ENCODE measurements at places on chromosomes 4 and X.

- no peak for DNase-seq
Measured at GRCh38 chr4:68951078-68951805, at the start of gene UGT2A3. UGT2A3 (minus strand) TSS chr4:68951804; CDS start chr4:68951760, 44 bp downstream.

- no peak for DNase-seq
Measured at GRCh38 chr4:56055027-56055977, 106.6 kb downstream of the CEP135 start.

DNA sequence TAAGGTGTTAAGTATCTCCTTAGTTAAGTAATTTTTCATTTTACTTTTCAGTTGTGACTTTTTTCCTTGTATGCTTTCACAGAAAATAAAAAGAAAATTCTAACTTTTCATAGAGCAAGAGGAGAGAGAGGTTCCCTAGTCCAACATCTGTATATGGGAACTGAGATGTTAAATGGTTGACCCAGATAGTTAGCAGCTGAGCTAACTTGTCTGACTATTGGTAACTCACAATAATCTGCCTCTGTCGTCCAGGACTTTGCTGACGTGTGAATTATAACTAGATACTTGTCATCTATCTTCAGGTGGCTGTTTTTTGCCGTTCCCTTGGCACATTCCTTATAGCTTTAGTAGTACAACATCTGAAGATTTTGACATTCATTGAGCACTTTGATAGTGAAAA lies 29.9 kb downstream of the TBC1D19 start:
- no peak for DNase-seq

- no peak for DNase-seq
Measured at GRCh38 chr4:74830928-74831327, 36.6 kb upstream of the BTC start.

GRCh38 chrX:114774691-114775090 lies 190.8 kb downstream of the HTR2C start:
- peak; percentile 9 for DNase-seq

DNA sequence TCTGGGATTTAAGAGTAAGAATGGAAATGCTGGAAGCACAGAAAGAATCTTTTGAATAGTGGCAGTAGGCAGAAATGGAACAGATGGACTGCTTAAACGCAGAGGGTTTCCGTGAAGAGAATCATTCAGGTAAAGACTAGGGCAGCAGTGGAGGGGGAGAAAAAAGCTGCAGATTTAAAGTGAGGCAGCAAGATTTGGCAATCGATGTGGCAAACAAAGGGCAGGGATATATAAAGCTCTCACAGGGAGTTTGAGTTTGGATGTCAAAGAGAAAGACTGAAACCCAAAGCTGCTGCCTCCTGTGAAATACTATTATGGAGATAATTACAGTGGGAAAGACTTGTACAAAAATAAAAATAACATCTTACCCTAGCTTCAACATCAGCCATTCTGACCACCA lies 384.0 kb downstream of the CENPC start:
- DNase-seq, result no peak

GRCh38 chr4:53497487-53498244 lies 93.6 kb downstream of the LNX1 start:
- peak; percentile 90 for DNase-seq

DNA sequence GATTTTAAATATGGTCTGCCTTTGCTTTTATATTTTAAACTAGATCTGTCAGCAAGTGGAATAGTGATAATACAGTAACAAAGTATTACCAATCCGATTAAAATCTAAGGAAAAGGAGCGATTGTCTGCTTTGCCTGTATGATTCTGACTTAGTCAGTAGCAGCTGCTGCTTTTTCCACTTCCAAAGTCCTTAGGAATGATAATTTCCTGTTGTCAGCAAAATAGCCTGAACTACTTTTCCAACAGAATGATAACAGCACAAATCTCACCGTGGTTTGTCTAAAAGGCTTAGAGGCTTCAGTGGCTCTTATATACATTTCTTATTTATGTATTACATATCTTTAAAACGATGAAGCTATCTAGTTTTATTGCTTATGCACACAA lies 290.0 kb downstream of the ANK2 start:
- no peak for DNase-seq

- peak; percentile 26 for DNase-seq
Measured at GRCh38 chr4:139633661-139634060, 32.0 kb upstream of the MGST2 start.

DNA sequence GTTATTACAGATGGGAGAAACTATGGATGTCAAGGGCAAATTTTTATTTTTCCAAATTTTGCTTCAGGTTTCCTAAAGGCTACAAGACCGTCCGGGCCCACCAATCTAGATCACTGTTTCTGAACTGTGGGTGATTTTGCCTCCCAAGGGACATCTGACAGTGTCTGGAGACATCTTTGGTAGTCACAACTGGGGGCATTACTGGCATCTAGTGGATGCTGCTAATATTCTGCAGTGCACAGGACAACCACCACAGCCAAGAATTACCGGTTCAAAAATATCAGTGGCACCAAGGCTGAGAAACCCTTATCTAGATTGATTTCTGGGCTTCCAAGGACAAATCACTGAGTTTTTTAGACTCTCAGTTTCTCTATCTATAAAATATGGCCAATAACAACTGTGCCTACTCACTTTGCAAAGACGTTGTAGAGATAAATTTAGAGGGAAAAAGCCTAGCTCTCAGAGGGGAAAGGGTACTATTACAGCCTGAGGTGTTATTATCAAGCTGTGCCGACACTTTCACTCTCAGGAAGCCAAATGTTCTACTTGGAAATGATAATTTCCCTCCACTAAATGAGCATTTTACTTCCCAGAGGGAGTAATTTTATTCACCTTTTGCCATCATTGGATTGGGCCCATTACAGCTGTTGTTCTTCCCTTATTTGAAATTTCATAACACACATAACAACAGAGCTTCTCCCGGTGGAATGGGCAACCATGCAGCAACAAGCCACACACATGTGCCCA lies 442.1 kb downstream of the CENPC start:
- no peak for DNase-seq

- no peak for DNase-seq
Measured at GRCh38 chr4:155703486-155704247, 37.0 kb downstream of the GUCY1A1 start.

DNA sequence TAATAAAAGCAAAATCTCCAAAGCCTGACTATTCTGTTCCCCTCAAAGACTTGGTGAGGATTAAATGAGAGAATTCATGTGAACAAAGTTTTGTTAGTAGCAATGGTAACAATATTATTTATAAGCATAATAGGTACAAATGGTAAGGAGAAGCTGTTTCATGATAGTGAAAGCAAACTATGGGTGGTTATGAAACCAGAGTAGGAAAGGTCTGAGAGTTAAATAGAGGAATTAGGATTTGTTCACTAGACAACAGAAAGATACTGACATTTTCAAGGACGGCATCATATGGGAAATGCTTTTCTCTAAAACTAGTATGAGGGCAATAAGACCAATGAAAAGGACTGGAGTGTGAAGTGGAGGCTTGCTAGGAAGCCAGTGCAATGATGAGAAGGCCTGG lies 128.6 kb upstream of the FTHL17 start:
- DNase-seq, result no peak

DNA sequence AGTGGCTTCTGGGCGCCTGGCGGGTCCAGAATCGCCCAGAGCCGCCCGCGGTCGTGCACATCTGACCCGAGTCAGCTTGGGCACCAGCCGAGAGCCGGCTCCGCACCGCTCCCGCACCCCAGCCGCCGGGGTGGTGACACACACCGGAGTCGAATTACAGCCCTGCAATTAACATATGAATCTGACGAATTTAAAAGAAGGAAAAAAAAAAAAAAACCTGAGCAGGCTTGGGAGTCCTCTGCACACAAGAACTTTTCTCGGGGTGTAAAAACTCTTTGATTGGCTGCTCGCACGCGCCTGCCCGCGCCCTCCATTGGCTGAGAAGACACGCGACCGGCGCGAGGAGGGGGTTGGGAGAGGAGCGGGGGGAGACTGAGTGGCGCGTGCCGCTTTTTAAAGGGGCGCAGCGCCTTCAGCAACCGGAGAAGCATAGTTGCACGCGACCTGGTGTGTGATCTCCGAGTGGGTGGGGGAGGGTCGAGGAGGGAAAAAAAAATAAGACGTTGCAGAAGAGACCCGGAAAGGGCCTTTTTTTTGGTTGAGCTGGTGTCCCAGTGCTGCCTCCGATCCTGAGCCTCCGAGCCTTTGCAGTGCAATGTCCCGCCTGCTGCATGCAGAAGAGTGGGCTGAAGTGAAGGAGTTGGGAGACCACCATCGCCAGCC lies at the start of gene ATOH1:
TSS of gene ATOH1 (plus strand) at position 422 of the 663 bp plus-strand sequence. CDS start at position 596, 174 bp downstream.
- no peak for DNase-seq

- DNase-seq, result no peak
Measured at GRCh38 chr4:121138039-121138825, 25.9 kb downstream of the TNIP3 start.

DNA sequence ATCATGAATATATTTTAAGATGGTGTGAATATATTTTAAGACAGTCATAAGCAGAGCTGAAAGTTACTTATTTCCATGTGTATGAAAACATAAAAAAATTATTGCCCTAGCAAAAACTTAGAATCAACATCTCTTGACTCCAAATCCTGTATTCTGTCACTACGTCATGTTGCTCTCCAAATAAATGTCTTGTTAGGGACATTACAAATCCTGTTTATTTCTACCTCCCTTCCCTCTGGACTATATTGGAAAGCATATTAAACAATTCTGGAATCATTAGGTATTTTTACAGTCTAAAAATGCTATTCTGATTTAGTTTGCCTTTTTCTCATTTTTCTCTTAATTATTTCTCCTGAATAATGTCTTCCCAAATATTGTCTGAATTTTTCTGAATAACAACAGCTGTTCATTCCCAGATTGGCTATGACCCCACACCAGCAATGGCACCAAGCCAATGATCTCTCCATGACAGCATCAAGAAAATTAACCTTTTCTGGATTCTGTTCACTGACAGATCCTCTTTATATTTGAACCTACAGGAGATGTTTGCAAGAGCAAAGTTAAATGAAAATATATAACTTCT lies 523.1 kb downstream of the IQCM start:
- no peak for DNase-seq

DNA sequence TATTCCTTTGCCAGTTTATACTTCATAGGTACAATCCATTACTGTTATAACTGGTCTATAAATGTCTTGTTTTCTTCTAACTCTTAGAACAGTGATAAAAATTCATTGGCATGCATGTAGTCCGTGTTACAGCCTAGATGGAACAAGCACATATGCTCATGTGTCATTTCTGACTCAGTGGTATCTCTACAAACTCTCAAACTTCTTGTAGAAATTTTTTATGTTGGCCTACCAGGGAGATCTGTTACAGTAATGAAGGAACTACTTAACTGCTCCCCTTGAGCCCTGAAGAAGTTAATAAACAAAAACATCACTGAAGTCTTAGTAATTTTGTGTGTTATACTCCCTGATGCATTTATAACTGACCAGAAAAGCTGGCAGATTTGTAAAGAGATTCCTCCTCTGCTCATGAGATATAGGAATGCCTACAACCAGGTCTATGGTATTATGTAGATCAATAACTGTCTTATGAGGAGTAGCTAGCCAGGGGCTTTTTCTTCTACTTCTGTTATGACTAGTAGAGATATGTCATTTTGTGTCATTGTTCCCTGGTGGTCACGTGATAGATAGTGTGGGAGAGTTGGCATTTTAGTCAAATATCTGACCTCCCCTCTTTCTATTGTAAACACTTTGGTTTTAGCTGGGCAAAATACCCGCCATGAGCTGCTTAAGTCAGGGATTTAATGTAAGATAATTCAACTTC lies 53.7 kb upstream of the FAAH2 start:
- no peak for DNase-seq

- DNase-seq, result no peak
Measured at GRCh38 chr4:144518181-144518895, 127.6 kb upstream of the HHIP start.

- no peak for DNase-seq
Measured at GRCh38 chr4:132910229-132910748, 238.8 kb upstream of the PCDH10 start.

DNA sequence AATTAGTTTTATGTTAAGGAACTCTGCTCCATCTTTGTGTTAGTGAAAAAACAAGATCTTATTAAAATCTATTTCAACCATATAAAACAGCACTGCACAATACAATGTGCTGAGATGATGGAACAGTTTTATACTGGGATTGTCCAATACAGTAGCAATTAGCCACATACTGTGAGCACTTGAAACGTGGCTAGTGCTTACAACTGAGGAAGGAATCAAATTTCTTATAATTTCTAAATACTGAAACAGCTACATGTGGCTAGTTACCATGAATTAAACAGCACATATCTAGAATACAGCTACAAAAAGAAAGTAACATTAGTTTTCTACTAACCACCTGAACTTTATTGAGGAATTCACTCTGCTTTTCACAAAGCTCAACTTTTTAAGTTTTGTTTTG lies 14.7 kb downstream of the NFXL1 start:
- DNase-seq, result no peak

DNA sequence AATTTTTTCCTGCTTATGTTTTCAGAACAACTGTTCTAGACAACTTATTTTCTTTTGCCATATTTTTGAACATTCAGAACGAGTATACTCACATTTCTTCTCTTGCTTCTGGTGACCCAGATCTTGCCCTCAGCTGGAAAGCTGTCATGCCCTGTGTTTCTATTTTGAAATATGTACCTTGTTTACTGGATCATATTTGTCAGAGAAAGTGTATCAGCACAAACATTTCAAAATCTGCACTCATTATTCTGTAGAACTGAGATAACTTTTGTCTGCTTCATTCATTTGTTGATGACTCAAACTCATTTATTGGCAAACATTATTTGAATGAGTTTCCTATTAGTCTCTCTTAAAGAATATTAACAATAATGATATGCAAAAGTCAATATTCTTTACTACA lies 46.2 kb upstream of the FAM9A start:
- no peak for DNase-seq

DNA sequence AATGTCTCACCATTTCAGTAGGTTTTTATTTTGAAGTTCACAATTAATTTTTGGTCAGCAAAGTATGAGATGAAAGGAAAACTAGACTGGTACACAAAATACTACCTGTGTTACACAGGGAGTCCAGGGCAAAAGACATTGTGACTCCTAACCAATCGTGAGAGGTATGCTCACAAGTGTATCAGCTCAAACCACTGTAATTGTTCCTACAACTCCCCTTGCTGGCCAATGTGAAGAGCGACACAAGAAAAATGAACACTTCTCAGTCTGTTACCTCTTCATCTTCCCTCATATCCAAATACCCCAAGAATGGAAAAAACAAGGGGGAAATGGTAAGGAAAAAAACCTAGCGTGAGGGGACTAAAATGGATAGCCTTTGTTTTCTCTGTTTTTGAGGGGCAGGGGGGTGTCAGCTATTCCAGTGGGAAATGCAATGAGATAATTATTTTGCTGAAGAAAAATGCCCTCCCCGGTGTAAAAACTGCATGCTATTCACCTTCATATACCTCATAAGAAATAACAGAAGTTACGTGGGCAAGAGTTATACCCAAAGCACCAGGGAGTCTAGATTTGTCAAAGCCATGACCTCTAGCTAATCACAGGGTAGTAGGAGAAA lies 30.6 kb upstream of the NSUN7 start:
- DNase-seq, result peak; percentile 45

GRCh38 chrX:152445926-152446325 lies 5.2 kb downstream of the GABRA3 start:
- no peak for DNase-seq

DNA sequence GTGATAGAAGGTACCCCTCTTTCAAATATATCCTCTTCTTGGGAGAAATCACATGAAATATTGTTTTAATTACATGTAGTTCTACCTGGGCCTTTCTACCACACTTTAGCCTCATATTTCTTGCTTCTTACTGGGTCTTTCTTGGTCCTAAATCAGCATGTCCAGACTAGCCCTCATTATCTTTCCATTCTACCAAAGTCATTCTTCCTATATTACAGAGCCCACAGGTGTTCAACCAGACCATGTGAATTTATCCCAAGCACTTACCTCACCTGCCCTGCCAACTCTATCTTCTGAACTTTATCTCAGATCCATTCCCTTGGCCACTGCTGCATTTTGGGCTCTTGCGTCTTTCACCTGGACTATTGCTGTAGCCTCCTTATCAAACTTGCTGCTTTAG lies 11.8 kb upstream of the SOWAHB start:
- no peak for DNase-seq

Data from fibroblast of gingiva (primary cell).